HFFc6 (cell line): ENCODE measurements at places on chromosomes 13 and 19. TPM values are rescaled to one million over a fixed set of nuclear protein-coding genes. Genes with fewer than 3 reads are reported as not detected.

Gene RFPL4A
- total RNA-seq: not detected in 3 replicates

Gene ZNF575
- 2.0 TPM in 3 replicates for total RNA-seq

Gene SYNE4
- 0.29 to 0.39 TPM (median 0.31 TPM) in 3 replicates for total RNA-seq

Gene LGALS7B
- not detected in 3 replicates for total RNA-seq

Gene ZNF844
- 1.1 to 4.5 TPM (median 4.4 TPM) in 3 replicates for total RNA-seq

Gene ZC3H13
- 33.5 to 41.8 TPM (median 35.3 TPM) in 3 replicates for total RNA-seq

DNA sequence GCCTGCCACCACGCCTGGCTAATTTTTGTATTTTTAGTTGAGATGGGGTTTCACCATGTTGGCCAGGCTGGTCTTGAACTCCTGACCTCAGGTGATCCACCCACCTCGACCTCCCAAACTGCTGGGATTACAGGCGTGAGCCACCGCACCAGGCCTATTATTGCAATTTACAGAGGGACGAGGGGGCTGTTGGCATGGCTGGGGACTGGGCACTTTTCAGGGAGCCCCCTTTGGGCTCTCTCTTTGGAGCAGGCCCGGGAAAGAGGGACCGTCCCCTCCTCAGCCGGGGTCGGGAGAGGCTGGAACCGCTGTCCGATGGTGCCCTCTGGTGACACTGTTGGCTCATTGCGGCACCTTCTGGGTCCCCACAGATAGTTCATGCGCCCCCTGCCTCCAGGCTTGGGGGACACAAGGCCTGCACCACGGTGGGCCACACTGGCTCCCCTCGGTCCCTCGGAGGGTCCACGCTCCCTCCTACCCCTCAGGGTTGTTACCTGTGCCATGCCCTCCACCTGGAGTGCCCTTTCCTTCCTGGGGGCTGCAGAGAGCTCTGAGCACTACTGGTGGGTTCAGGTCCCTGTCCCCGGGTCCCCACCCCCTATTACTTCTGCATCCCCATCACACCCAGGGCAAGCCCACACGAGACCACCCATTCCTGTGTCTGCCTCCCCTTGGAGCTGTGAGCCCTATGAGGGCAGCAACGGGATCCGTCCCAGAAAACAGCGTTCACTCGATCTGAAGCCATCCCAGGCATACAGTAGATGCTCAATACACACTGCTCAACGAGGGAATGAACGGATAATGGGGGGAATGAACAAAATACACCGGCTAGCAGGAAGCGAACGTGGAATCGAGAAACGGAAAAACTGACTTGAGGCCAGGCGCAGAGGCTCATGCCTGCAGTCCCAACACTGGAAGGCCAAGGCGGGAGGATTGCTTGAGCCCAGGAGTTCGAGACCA lies 12.5 kb downstream of the FEM1A start:
- no peak overlapping the region for H3K4me3 ChIP-seq
- 0 out of 2 replicates have a peak, but pooled peaks cover under 1% of the 10 kb centered on the region for H3K36me3 ChIP-seq
- peaks cover 2% of the 10 kb centered on the region for H3K27me3 ChIP-seq
- H3K4me1 ChIP-seq: no peaks in the 10 kb centered on the region

GRCh38 chr13:34349091-34349722 lies 531.3 kb downstream of the RFC3 start:
- H3K27me3 ChIP-seq: peaks cover 1% of the 10 kb centered on the region
- H3K4me3 ChIP-seq: 0 out of 2 replicates have a peak overlapping the region, but pooled peaks have one; percentile 1
- H3K4me1 ChIP-seq: peaks cover 71% of the 10 kb centered on the region

DNA sequence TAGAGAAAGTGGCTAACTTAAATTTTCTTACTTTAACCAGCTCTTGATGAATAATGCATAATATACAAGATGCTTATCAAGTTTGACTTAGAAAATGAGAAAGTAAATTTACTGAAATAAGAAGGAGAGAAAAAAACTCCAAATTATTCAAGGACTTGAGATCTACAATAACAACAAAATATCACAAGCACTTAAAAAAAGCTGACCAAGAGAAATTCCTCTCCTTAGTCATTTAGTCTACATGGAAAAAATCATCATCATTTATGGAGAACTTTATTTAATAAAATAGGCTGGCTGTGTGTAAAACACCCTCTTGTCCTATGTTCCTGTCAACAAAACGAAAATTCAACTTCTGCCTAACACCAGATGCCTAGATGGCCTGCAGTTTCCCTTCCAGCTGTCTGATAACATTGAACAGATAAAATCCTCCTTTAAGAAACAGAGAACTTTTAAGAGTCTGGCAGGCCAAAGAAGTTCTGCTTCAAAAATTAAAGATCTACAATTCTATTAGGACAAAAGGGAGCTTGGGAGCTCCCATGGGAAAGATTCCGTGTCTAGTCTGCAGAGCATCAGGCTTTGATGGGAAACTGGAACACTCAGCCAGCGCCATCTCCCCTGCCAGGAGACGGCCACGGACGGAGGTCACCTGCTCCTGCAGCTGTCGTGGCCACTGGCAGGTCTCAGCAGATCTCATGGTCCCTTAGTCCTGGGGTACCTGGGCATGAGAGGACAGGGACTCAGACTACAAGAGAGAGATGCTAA lies 37.9 kb upstream of the ATP11A start:
- no peak for DNase-seq
- no peak overlapping the region for H3K4me3 ChIP-seq
- no peaks in the 10 kb centered on the region; the same call in 1 of the 2 replicates for H3K36me3 ChIP-seq
- H3K27ac ChIP-seq: no peak overlapping the region
- H3K27me3 ChIP-seq: peaks cover 7% of the 10 kb centered on the region; the same call in 1 of the 2 replicates

GRCh38 chr13:26929971-26930730 lies 169.6 kb upstream of the GPR12 start:
- H3K36me3 ChIP-seq: no peaks in the 10 kb centered on the region
- H3K4me1 ChIP-seq: peaks cover 4% of the 10 kb centered on the region
- DNase-seq: peak; percentile 39

GRCh38 chr19:13117176-13117771 lies 734 bp upstream of the TRMT1 start:
- peaks cover 6% of the 10 kb centered on the region; the same call in 1 of the 2 replicates for H3K36me3 ChIP-seq
- H3K27ac ChIP-seq: peak overlapping the region; percentile 95
- H3K4me1 ChIP-seq: peaks cover 54% of the 10 kb centered on the region
- peak overlapping the region; percentile 99 for H3K4me3 ChIP-seq
- H3K27me3 ChIP-seq: no peaks in the 10 kb centered on the region; the same call in 1 of the 2 replicates
- DNase-seq: no peak

DNA sequence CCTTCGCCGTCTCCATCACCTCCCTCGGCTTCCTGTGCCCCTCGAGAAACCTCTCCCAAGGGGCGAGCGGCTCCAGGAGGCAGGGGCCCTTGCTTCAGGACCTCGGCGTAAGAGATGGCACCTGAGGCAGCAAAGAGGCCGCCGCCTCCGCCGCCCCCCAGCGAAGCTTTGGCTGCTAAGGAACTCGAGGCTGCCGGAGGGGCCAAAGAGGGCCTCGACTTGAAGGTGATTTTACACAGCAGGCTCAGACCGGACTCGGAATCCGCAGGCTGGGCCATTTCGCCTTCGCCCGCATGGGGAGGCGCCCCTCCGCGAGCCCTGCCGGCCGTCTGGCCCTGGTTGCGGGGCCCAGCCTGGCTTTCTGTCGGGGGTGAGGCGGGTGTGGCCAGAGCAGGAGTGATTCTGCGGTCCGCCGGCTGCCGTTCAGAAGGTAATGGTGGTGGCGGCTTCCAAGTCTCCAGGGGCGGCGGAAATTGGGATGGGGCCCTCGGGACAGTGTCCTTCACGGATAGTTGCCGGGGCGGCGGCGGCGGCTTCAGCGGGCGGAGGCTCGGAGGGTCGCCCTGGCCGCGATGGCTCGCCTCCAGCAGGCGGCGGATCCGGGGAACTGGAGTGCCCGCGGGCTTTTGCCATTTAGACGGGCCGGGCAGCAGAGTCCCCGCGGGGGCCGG lies 1.4 kb downstream of the GGN start:
- peaks cover 27% of the 10 kb centered on the region for H3K4me1 ChIP-seq
- H3K27me3 ChIP-seq: peaks cover 15% of the 10 kb centered on the region
- H3K36me3 ChIP-seq: peaks cover 35% of the 10 kb centered on the region
- no peak for DNase-seq
- no peak overlapping the region for H3K4me3 ChIP-seq

DNA sequence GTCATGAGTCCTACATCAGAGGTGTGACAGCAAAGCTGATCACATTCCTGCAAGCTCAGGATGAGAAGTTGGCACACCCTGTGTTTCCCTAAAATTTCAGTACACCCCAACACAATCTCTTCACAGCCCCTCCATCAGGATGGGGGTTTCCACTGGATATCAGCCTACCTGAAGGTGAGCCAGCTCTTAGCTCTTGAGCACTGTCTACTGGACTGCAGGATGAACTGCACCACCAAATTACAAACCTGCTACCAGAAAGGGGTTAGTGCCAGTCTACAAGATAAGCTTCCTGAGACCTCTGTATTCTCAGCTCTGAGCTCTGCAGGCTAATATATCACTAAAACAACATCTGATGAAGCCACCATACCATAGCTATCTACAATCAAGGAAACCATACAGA lies 1616.2 kb upstream of the SPRY2 start:
- H3K4me3 ChIP-seq: no peak overlapping the region
- DNase-seq: no peak
- no peaks in the 10 kb centered on the region for H3K4me1 ChIP-seq
- no peaks in the 10 kb centered on the region; the same call in 1 of the 2 replicates for H3K36me3 ChIP-seq
- no peak overlapping the region for H3K27ac ChIP-seq
- H3K27me3 ChIP-seq: no peaks in the 10 kb centered on the region

DNA sequence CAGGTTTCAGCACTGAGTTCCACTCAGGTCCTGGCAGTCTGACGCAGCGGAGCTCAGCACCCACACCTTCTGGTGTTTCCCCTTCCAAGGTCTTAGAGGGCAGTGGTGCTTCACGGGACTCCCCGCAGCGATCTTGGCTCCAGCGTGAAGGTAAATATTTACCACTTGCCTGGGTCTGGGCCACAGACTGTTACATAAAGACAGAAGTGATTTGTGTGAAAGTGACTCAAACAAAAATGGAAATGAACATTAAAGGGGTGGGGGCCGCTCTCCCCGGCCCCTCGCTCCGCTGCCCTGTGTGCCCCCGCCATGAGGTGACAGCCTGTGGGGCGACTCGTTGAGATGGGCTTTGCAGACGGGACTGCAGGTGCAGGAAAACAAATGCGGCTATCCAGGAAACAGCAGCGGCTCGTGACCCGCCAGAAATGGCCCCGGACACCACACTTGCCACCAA lies 55.0 kb downstream of the GGACT start:
- H3K36me3 ChIP-seq: peaks cover 13% of the 10 kb centered on the region
- no peak overlapping the region for H3K4me3 ChIP-seq
- no peak overlapping the region for H3K27ac ChIP-seq
- DNase-seq: no peak
- peaks cover 7% of the 10 kb centered on the region; the same call in 1 of the 2 replicates for H3K4me1 ChIP-seq

DNA sequence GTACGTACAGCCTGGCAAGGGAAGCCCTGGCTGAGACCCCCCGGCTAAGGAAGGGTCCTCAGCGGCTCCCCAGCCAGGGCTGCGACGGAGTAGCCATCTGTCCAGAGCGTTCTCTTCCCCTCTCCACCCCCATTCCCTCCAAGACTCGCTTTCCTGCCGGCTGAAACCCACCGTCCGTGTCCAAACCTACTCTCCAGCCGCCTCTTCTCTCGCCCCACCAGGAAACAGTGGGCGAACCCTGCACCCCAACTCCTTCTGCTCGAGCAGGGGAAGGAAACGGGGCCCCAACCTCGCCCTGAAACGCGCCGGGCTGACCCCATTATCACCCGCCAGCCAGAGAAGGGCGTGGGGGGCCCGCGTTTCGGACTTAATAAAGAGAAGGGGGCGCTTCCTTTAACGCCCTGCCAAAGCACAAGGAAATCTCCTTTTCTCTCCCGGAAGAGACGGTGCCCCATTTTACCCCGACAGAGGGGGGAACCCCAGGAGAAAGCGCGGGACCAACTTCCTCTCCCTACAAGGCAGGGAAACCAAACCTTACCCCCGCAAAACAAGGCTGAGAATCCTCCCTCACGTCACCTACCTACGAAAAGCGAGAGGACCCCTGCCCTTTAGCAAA lies 2.5 kb downstream of the ZC3H4 start:
- peaks cover 23% of the 10 kb centered on the region for H3K36me3 ChIP-seq
- DNase-seq: no peak
- peaks cover 3% of the 10 kb centered on the region for H3K27me3 ChIP-seq
- peak overlapping the region; percentile 98 for H3K4me3 ChIP-seq

GRCh38 chr13:22243469-22244163 lies 572.7 kb downstream of the FGF9 start:
- H3K27ac ChIP-seq: no peak overlapping the region
- H3K36me3 ChIP-seq: peaks cover 10% of the 10 kb centered on the region; the same call in 1 of the 2 replicates
- no peak for DNase-seq
- no peaks in the 10 kb centered on the region for H3K4me1 ChIP-seq
- no peaks in the 10 kb centered on the region for H3K27me3 ChIP-seq
- H3K4me3 ChIP-seq: no peak overlapping the region

- no peak overlapping the region for H3K4me3 ChIP-seq
- H3K27me3 ChIP-seq: no peaks in the 10 kb centered on the region; the same call in 1 of the 2 replicates
- H3K27ac ChIP-seq: no peak overlapping the region
- H3K4me1 ChIP-seq: peaks cover 28% of the 10 kb centered on the region
- DNase-seq: no peak
- H3K36me3 ChIP-seq: peaks cover 35% of the 10 kb centered on the region
Observed at GRCh38 chr19:40827386-40828247, 22.6 kb downstream of the CYP2A6 start.

- no peaks in the 10 kb centered on the region for H3K36me3 ChIP-seq
- peaks cover 2% of the 10 kb centered on the region for H3K27me3 ChIP-seq
- no peak for DNase-seq
- no peaks in the 10 kb centered on the region for H3K4me1 ChIP-seq
- no peak overlapping the region for H3K4me3 ChIP-seq
- H3K27ac ChIP-seq: no peak overlapping the region
Observed at GRCh38 chr13:40518481-40518882, 148.0 kb downstream of the FOXO1 start.

GRCh38 chr19:5954293-5954692 lies 23.6 kb downstream of the RANBP3 start:
- peaks cover 10% of the 10 kb centered on the region for H3K36me3 ChIP-seq
- H3K27me3 ChIP-seq: peaks cover 1% of the 10 kb centered on the region
- peak overlapping the region; percentile 80 for H3K27ac ChIP-seq
- no peak for DNase-seq

DNA sequence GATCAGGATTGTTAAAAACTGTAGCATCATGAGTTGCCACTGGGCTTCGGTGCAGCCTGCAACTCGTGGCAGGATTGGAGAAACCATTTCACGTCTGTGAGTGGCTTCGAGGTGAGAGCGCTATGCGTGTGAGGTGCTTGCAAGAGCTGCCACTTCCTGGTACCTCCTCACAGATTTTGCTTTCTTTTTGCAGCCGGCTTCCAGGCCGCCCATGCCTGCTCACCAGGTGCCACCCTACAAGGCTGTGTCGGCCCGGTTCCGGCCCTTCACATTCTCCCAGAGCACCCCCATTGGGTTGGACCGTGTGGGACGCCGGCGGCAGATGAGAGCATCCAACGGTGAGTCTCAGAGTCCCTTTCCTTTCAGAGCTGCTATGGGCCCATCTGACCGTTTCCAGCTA lies 57.9 kb upstream of the C1QTNF9 start:
- H3K27ac ChIP-seq: no peak overlapping the region
- H3K36me3 ChIP-seq: peaks cover 19% of the 10 kb centered on the region
- no peak for DNase-seq
- no peaks in the 10 kb centered on the region for H3K4me1 ChIP-seq
- no peak overlapping the region for H3K4me3 ChIP-seq
- peaks cover 3% of the 10 kb centered on the region for H3K27me3 ChIP-seq

DNA sequence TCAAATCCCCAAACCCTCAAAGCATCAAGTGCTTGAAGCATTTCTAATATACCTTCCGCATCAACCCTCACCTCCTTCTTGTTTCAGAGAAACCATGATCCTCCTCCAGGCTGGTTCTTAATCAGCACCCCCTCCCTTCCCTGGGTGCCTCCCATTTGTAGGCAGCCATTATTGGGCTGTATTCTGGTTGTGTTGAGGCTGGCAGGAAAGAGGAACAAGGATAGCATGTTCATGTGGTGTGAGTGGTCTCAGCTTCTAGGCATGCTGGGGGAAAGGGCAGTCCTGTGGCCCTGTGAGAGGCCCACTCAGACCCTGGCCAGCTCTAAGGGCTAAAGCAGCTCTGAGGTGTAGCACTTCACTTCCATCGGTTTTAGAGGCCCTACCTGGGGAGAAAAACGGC lies 18.9 kb upstream of the TRIM13 start:
- peaks cover 2% of the 10 kb centered on the region for H3K27me3 ChIP-seq
- 0 out of 2 replicates have a peak, but pooled peaks cover 11% of the 10 kb centered on the region for H3K36me3 ChIP-seq
- DNase-seq: no peak
- no peak overlapping the region for H3K27ac ChIP-seq
- H3K4me1 ChIP-seq: peaks cover 13% of the 10 kb centered on the region
